ENCODE measurements at places on chromosomes 13 and 19.

DNA sequence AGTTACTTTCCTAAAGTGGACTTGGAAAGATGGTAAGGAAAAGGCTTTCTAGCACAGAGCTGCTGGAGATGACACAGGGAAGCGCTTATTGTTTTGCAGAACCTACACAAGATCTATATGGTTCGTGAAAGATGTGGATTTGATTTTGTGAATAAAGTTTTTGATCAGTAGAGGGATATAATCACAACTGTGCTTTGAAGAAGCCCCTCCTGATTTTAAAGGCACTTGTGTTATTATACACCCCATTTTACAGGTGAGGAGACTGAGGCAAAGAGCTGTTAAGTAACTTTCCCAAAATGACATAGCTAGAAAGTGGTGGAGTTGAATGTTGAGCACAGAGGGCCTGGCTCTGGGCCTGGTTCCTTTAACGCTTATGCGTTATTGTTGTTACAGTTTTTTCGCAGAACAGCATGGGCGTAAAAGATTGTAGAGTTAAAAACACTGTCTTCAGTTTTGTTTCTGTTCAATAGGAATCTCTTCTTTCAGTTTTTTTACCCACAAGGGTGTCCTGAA is 1.4 kb downstream of the TDRD3 start:
- no peaks in the 10 kb centered on the region for H3K36me3 ChIP-seq
- DNase-seq, result no peak
- no peaks in the 10 kb centered on the region for H3K27me3 ChIP-seq
- peak overlapping the region; percentile 51 for H3K4me3 ChIP-seq

- H3K36me3 ChIP-seq, result peaks cover 21% of the 10 kb centered on the region
- H3K27me3 ChIP-seq, result no peaks in the 10 kb centered on the region
- no peak overlapping the region for H3K27ac ChIP-seq
- H3K4me3 ChIP-seq, result peak overlapping the region; percentile 76
- DNase-seq, result peak; percentile 50
These were observed 657 bp downstream of the ZNF550 start for GRCh38 chr19:57559008-57559403.

DNA sequence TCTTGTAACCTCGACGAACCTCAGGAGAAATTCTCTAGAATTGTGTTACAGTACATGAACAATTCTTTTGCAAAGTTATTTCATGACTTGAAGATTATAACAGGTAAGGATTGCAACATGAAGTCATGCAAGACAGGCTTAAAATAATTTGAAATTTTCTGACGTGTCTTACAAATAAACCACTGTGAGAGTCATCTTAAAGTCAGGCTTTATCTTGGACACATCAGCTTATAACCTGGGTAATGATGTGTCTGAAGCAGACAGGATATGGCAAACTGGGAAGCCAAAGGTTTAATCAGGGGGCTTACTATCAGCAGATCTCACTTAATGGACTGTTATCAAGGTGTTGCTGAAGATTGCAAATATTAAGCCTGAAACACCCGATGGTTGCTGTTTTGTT is 407.8 kb downstream of the KLF5 start:
- H3K27me3 ChIP-seq, result no peaks in the 10 kb centered on the region
- H3K36me3 ChIP-seq, result no peaks in the 10 kb centered on the region
- DNase-seq, result no peak
- H3K27ac ChIP-seq, result no peak overlapping the region

- no peak overlapping the region for H3K4me3 ChIP-seq
- H3K27me3 ChIP-seq, result no peaks in the 10 kb centered on the region
- H3K36me3 ChIP-seq, result peaks cover 25% of the 10 kb centered on the region
- DNase-seq, result no peak
These were observed 10.2 kb downstream of the COLGALT1 start for GRCh38 chr19:17565611-17566010.

- no peak overlapping the region for H3K4me3 ChIP-seq
- H3K27ac ChIP-seq, result no peak overlapping the region
- H3K36me3 ChIP-seq, result peaks cover 27% of the 10 kb centered on the region
- H3K4me1 ChIP-seq, result no peaks in the 10 kb centered on the region
- no peaks in the 10 kb centered on the region for H3K27me3 ChIP-seq
These were observed 77.0 kb downstream of the PTPRS start for GRCh38 chr19:5263615-5264014.

DNA sequence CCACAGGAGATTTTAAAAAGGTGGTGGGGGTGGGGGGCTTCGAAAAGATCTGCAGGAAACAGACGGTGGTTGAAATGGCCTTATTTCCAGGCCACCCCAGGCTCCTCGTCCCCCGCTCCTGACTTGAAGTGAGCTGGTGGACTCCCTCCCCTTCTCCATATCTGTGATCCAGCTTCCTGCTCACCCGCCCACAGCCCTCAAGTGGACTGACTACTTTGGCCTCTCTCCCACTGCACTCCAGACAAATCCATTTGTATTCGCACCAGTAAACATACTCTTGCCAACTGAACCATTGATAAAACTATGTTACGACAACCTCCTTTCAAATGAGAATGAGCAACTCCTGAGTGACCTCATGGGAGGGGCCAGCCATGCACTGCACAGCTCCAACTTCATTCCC is 259.5 kb downstream of the COL4A1 start:
- peak; percentile 64 for DNase-seq
- H3K4me1 ChIP-seq, result peaks cover 6% of the 10 kb centered on the region
- no peaks in the 10 kb centered on the region for H3K36me3 ChIP-seq
- peak overlapping the region; percentile 42 for H3K27ac ChIP-seq
- no peaks in the 10 kb centered on the region for H3K27me3 ChIP-seq

DNA sequence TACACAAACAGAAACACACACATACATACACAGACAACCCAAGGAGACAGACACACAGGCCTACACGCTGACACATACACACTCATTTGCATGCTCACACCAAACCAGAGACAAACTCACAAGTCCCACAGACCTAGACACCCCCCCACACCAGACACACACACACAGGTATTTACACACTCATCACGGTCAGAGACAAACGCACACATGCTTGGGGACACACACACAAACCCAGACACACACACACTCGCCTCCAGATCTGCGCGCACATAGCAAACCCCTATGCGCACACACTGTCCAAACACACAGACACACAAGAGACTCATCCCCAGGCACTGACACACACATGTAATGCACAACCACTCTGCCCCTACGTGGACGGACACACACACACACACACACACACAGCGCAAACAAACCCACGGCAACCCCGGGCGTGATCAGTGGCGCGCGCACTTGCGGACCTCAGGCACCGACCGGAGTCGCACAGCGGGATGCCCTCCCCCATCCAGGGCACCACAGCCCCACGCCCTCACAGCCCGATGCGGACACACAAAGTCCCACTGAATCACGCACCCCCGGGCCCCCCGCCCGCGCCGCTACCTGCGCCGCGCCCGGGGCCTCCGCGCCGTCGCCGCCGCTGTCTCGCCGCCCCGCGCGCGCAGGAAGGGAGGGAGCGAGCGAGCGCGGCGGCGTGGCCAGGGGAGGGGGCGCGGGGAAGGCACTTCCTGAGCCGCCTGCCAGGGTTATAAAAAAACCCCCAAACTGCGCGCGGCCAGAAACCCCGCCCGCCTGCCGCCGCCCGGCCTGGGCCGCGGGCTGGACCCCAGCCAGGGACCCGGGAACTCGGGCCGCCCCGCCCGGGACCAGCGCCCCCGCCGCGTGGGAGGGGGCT is at the start of gene ADAMTS10:
Gene ADAMTS10 (minus strand): TSS at position 675 of the 895 bp plus-strand sequence. CDS start 5,005 bp downstream, outside the sequence.
- H3K4me3 ChIP-seq, result peak within 1 kb of the TSS; percentile 35
- H3K4me1 ChIP-seq, result no peaks in the 10 kb centered on the region
- DNase-seq, result no peak
- no peaks in the 10 kb centered on the region for H3K27me3 ChIP-seq
- H3K36me3 ChIP-seq, result no peaks in the 10 kb centered on the region

- peak overlapping the region; percentile 70 for H3K4me3 ChIP-seq
- H3K4me1 ChIP-seq, result peaks cover 22% of the 10 kb centered on the region
- peak overlapping the region; percentile 95 for H3K27ac ChIP-seq
- no peak for DNase-seq
- H3K27me3 ChIP-seq, result no peaks in the 10 kb centered on the region
These were observed 2.5 kb downstream of the ITPKC start for GRCh38 chr19:40719414-40719894.

DNA sequence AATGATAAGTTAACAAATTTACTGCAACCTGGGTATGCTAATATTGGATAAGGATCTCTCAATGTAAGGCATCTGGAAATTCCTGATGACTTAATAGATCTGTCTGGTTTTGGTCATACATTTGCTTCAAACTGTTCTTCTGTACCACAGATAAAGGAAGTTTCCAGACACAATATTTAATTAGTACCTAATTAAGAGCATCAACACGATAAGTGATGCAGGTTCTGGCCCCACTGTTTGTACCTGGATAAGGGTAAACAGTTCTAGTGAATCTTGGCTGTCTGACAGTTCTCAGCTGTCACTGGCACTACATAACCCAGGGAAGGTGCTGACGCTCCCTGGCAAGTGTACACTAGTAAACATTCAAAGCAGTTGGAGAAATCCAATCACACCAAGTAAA is 165.6 kb downstream of the MZT1 start:
- no peak overlapping the region for H3K27ac ChIP-seq
- no peak overlapping the region for H3K4me3 ChIP-seq
- H3K4me1 ChIP-seq, result no peaks in the 10 kb centered on the region
- H3K36me3 ChIP-seq, result no peaks in the 10 kb centered on the region

DNA sequence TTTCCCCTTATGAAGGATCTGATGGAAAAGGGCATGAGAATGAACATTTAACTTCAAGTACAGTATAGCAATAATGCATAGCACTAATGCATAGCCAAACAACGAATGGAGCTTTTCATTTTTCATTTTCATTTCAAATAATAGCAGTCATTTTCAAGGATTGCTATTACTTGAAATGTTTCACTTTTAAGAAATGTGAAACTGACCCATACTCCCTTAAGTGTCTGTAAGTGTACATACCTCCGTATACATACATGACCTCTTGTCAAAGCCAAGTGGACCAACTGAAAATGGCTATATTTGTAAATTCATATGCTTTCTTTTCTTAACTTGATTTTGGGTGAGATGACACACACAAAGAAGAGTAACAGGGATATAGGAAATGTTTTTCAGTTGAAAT is 3.8 kb downstream of the RAP2A start:
- H3K27ac ChIP-seq, result no peak overlapping the region
- no peak overlapping the region for H3K4me3 ChIP-seq
- no peaks in the 10 kb centered on the region for H3K36me3 ChIP-seq
- no peak for DNase-seq
- peaks cover 9% of the 10 kb centered on the region for H3K4me1 ChIP-seq
- no peaks in the 10 kb centered on the region for H3K27me3 ChIP-seq

DNA sequence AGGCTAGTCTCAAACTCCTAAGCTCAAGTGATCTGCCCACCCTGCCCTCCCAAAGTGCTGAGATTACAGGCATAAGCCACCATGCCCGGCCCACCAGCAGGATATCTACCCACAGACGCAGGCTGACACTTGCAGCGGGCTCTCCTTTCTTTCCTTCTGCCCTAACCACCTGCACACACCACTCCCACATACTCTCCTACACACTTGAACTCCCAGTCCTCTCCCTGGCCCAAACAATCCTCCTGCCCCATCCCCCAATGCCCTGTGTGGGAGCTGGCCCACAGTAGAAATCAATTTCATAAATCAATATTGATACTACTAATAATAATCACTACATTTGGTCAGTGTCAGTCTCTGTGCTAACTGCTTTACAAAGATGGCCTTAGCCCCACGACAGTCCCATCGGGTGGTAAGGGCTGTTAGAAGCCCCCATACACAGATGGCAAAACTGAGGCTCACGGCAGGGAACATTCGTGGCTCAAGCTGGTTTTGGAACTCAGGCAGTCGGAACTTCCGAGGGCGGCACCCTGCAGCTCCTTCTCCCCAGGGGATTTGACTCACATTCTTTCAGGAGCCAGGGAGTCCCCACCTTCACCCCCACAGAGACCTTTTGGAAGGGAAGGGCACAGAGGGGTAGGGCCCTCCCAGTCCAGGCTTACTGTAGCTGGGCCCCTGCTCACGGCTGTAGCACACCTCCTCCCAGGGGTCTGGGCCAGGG is 3.4 kb upstream of the DPF1 start:
- no peaks in the 10 kb centered on the region for H3K36me3 ChIP-seq
- peaks cover 4% of the 10 kb centered on the region for H3K27me3 ChIP-seq
- no peaks in the 10 kb centered on the region for H3K4me1 ChIP-seq
- DNase-seq, result no peak

- H3K4me1 ChIP-seq, result no peaks in the 10 kb centered on the region
- H3K4me3 ChIP-seq, result peak overlapping the region; percentile 4
- H3K36me3 ChIP-seq, result no peaks in the 10 kb centered on the region
- H3K27me3 ChIP-seq, result peaks cover 4% of the 10 kb centered on the region
- H3K27ac ChIP-seq, result no peak overlapping the region
These were observed 18.8 kb downstream of the C1QTNF9 start for GRCh38 chr13:24328145-24328544.

DNA sequence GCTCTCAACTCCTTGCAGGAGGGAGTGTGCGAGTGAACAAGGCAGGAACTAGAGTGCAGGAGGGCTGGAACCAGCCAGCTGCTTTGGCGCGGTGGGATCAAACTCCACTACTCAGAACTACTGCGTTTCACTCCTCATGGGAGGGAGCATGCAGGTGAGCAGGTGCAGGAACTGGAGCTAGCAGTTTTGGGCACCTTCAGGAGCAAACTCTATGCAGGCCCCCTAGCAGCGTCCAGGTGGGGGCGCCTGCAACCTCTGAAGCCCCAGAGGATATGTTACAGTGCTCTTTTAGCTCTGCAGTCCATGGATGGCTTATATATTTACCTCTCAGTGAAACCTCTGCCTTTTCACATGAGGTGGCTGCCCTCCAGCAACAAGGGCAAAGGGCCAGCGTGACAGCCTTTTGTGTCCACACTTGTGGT is 1303.4 kb downstream of the PCDH9 start:
- no peaks in the 10 kb centered on the region for H3K27me3 ChIP-seq
- no peaks in the 10 kb centered on the region for H3K36me3 ChIP-seq
- peak overlapping the region; percentile 3 for H3K4me3 ChIP-seq
- no peaks in the 10 kb centered on the region for H3K4me1 ChIP-seq
- peak; percentile 35 for DNase-seq

- H3K27ac ChIP-seq, result no peak overlapping the region
- no peaks in the 10 kb centered on the region for H3K36me3 ChIP-seq
- H3K4me1 ChIP-seq, result no peaks in the 10 kb centered on the region
- H3K27me3 ChIP-seq, result no peaks in the 10 kb centered on the region
- no peak overlapping the region for H3K4me3 ChIP-seq
- no peak for DNase-seq
These were observed 3.3 kb downstream of the LYL1 start for GRCh38 chr19:13099073-13099999.

All from pancreas (tissue), 10 donors.